ENCODE measurements at places on chromosomes 5 and 9.

DNA sequence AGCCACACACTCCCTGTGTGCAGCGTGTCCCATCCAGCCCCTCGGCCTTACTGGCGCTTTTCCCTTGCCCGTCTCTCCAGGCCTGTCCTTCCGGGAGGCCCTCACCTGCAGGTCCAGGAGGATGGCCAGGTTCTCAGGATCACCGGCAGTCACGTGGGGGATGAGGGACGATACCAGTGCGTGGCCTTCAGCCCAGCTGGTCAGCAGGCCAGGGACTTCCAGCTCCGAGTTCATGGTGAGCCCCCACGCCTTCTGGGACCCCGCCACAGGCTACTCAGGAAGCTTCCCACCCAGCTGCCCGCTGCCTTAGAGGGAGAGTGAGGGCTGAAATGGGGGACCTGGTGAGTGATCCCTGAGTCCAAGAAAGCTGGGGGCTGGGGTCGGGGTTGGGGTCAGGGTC is 85.8 kb downstream of the HMCN2 start:
- no peak for DNase-seq

DNA sequence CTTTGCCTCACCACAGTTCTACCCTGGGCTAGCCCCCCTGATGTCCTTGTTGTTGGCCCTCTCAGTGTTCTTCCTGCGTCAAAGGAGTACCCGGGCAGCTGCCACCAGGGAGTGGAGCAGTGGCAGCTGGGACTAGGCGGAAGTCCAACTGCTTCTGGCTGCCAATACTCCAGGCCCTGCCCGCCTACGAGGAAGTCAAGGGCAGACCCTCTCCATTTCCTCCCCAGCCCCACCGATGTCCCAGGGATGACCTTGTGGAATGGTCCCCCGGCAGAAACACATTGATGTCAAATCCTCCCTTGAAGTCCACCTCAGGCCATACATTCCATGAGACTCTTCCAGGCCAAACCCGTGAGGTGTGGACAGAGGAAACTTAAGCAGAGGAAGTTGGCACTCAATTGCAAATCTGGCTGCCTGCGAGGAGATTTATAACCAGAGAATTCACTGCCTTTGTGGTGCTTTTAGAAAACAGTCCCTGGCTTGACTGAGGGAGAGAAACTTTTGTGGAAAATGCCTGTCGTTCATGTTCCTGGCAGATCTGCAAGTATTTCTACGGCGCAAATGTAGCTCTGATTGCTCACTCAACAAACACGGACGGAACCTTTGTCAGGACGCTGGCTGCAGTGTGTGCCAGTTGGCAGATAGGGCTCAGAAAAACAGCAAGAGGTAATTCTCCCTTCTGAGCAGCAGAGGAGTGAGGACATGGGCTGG is 339.7 kb downstream of the RAB3C start:
- DNase-seq, result no peak

DNA sequence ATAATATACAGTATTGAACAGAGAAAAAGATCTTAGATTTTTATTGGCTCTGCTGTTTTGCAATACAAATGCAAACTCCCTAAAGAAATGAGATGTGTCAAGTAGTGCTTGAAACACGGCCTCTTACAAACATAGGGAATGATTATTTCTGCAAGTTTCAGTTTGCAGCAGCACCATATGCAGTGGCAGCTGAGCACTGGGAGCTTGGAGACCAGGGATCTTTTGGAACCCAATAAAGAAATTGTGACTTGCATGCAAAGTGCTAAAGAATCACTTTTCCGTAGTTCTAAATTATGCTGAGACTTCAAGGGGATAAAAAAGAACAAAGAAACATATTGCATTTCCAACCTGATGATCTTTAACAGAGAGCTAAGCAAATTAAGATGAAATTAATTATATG is 674.6 kb upstream of the ZNF608 start:
- DNase-seq, result no peak

DNA sequence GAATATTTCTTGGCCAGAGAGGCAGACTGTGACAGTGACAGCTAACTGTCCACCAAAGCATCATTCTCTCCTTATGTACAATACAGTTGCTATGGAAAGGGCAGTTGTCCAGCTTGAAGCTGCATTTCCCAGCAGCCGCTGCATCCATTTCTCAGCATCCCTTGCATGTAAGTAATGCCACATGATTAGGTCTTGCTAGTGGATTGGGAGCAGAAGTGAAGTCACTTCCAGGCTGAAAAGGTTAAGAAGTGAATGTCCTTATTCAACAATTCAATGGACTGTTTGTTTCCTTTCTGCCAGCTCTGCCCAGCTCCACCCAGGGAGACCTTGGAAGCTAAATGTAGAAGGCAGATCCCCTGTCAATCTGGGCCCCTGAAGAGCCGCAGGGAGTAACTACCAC is 26.1 kb upstream of the RETREG1 start:
- no peak for DNase-seq

- DNase-seq, result no peak
These were observed 395.2 kb upstream of the ZNF462 start for GRCh38 chr9:106467865-106468164.

DNA sequence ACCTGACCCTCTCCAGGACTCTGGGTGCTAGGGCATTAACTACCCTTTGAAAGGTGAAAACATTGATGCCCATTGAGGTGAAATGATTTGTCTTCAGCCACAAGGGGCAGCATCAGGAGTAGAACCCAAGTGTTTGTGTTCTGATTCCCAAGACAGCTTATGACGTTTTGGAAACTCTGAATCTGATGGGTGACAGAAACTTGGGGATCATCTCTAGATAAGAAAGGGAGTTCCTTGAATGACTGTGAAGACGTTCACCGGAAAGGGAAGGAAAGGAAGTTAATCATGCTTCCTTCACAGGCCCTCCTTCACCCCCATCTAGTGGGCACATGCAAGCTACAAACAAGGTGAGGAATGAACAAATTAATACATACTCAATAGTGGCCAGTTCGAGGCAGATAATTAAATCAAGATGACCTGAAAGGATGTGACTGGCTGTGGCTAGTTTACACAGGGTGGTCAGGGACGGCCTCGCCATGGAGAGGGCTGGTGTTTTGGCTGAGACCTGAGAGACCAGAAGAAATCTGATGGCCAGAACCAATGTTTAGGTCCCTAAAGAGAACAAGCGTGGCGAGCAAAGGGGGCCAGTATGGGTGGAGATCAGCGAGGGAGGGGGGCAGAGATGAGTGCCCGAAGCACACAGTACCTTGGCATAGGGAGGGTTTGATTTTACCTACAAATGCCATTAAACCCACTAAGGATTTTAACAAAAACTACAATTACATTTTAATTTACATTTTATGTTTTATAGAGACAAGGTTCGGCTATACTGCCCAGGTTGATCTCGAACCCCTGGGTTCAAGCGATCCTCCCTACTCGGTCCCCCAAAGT is 937 bp upstream of the SLC26A2 start:
- DNase-seq, result peak; percentile 57

GRCh38 chr5:93421468-93421867 is 159.6 kb downstream of the NR2F1-AS1 start:
- DNase-seq, result no peak

Data from stimulated activated CD4-positive, alpha-beta T cell treated with anti-CD3 and anti-CD28 coated beads, Interleukin-2, amount 100 ng/mL, for 4 hours (primary cell).